T-helper 1 cell treated with Interleukin-12 subunit alpha and Interleukin-12 subunit beta and Interleukin-4 antibody, amounts not matched to agents 30 ng/mL and 1 ng/mL, for 36 hours (primary cell): ENCODE measurements at places on chromosomes 2 and 18. TPM values are rescaled to one million over a fixed set of nuclear protein-coding genes. Genes with fewer than 3 reads are reported as not detected.

The SP140 gene
- 108 and 111 TPM in 2 replicates for total RNA-seq

The FABP1 gene
- not detected in 2 replicates for total RNA-seq

The TWIST2 gene
- not detected in 2 replicates for total RNA-seq

The SCN7A gene
- not detected in 2 replicates for total RNA-seq

The CIB4 gene
- not detected in 2 replicates for total RNA-seq

The CRACDL gene
- total RNA-seq, result 0.98 and 1.2 TPM in 2 replicates

The ABCA12 gene
- not detected in 2 replicates for total RNA-seq

The MBOAT2 gene
- total RNA-seq, result 3.4 and 4.7 TPM in 2 replicates

The WDR75 gene
- total RNA-seq, result 58.7 and 68.3 TPM in 2 replicates

The INPP5D gene
- 128 and 141 TPM in 2 replicates for total RNA-seq

The SERPINE2 gene
- total RNA-seq, result 19.4 and 21.1 TPM in 2 replicates

The MYO5B gene
- total RNA-seq, result 0.27 and 0.85 TPM in 2 replicates

The KIF3C gene
- total RNA-seq, result 5.6 and 6.0 TPM in 2 replicates

The IL36RN gene
- not detected in 2 replicates for total RNA-seq

The TTN gene
- 9.7 and 10.7 TPM in 2 replicates for total RNA-seq

The TMEM163 gene
- 0.29 and 0.76 TPM in 2 replicates for total RNA-seq

The UGT1A3 gene
- total RNA-seq, result not detected in 2 replicates

The GLI2 gene
- 2.5 TPM in 2 replicates for total RNA-seq

The IL1R2 gene
- total RNA-seq, result 1.0 and 1.4 TPM in 2 replicates

The DQX1 gene
- 0.47 and 0.56 TPM in 2 replicates for total RNA-seq

The CNTNAP5 gene
- not detected in 2 replicates for total RNA-seq
